Neuronal stem cell (in vitro differentiated cells): ENCODE measurements at places on chromosomes 4 and X.

DNA sequence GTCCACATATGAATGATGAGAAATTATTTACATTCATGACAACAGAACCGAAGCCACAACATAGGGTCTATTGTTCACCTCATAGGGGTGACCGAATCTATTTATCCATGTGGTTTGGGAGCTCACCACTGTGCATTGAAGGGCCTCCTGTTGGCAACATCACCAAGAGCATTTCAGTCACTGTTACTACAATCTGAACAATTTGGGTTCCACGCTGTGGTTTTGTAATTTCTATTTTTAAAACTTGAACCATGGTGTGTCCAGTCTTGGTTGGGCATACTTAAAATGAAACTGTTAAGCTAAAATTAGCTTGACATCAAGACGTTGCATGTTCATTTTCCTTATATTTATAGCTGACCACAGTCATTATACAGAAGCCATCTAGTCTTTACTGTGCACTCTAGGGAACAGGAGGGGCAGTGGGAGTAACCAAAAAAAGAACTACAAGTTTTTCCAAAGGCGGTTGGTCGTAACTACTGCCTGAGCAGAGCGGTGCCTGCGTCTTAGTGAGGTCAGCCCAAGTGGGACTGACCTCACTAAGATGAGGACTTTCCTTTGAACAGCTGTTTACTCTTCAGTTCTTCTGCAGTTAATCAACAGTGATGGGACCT is 192.1 kb downstream of the SPRY1 start:
- no peak for DNase-seq

DNA sequence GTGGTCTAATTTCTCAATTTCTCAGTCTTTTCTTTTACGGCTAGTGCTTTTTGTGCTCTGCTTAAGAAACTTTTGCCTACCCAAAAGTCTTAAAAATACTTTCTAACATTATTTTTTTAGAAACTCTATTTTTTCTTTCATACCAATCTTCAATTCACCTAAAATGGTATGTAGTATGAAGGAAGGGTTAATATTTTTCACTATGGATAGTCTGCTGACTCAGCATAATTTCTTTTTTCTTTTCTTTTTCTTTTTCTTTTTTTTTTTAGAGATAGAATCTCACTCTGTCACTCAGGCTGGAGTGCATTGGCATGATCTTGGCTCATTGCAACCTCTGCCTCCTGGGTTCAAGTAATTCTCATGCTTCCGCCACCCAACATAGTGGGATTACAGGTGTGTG is 34.2 kb upstream of the GYPE start:
- no peak for DNase-seq

DNA sequence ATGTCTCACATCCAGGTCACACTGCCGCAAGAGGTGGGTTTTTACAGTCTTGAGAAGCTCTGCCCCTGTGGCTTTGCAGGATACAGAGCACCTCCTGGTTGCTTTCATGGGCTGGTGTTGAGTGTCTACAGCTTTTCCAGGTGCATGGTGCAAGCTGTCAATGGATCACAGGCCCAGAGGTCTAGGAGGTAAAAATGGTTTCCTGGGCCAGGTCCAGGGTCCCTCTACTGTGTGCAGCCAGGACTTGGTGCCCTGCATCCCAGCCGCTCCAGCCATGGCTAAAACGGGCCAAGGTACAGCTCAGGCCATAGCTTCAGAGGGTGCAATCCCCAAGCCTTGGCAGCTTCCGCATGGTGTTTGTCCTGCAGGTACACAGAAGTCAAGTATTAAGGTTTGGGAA is 434.1 kb upstream of the GALNT7 start:
- DNase-seq: no peak

- no peak for DNase-seq
Measured at GRCh38 chr4:2732526-2732925, 23.6 kb downstream of the TNIP2 start.

DNA sequence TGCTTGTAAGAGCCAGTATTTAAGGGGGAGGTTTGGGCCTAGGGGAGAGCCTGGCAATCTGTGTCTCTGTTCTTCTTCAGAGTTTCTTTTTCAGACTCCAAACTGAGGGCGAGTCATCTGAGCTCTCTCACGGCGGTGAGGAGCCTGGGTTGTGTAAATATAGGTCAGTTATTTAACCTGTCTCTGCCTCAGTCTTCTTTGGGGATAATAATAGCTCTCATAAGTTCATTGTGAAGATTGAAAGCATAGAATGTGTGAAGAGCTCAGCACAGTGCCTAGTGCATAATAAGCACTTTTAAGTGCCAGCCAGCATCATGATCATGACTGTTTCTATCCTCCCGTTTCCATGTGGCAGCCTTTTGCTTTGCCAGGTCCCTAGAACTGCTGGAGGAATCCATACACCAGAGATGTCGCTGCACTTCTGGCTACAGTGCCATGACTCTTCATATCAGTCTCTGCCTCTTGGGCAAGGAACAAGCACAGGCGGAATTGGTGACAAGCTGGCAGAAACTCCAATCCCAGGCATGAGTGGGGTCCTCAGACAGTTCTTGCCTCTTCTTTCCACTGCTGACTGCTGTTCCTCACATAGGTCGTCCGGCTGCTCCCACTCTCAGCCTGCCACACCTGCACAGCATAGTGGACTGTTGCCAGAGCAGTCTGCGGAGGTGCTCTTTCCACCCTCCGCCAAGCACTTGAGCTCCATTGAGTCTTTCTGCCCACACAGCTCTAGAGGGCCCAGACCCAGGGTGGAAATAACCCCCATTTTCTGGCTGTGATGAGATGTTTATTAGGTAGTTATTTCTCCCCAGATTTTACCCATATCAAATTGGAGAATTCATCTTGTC is 103.7 kb upstream of the MAML3 start:
- DNase-seq: no peak

- no peak for DNase-seq
Measured at GRCh38 chrX:18998653-18999052, 14.7 kb upstream of the PHKA2 start.

- no peak for DNase-seq
Measured at GRCh38 chr4:48025005-48025404, 8.4 kb downstream of the NIPAL1 start.

GRCh38 chr4:142110136-142110535 is 473.8 kb downstream of the IL15 start:
- DNase-seq: no peak

- DNase-seq: no peak
Measured at GRCh38 chrX:2373615-2374014, 127.2 kb downstream of the DHRSX start.

DNA sequence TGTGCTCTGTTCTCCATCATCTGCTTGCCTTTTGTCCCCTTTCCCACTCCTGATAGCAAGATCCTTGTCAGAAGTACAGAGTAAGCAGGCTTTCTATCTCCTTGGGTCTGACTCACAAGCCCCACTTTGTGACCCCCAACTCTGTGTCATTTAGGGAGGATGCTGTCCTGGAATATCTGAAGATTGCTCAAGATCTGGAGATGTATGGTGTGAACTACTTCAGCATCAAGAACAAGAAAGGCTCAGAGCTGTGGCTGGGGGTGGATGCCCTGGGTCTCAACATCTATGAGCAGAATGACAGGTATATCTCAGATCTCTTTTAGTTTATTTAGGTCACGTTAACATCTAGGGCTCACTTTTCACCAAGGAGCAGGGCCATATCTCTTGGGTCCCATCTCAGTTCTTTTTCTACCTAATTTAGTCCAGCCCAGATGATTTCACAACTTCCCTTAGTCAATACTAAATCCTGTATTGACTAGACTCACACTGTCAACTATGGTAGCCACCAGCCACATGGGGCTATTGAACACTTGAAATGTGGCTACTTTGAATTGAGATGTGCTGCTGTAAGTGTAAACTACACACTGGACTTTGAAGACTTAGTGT is 64.3 kb downstream of the MSN start:
- DNase-seq: no peak

DNA sequence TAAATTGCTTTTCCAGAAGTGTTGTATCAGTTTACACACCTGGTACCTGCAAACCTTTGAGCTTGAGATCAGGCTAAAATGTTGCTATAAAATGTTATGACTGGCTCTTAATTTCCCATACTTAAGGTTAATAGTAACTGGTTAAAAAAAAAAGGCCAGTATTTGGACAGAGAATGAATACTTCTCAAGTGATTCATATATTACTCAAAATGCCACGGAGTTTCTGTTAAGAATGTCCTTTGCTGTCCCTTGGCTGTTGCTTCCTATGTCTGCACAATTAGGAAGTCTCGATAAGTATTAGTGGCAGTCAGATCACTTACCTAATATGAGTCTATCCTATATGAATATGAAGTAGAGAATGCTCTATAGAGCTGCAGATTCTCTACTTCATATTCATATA is 232.2 kb upstream of the IGFBP7 start:
- no peak for DNase-seq

DNA sequence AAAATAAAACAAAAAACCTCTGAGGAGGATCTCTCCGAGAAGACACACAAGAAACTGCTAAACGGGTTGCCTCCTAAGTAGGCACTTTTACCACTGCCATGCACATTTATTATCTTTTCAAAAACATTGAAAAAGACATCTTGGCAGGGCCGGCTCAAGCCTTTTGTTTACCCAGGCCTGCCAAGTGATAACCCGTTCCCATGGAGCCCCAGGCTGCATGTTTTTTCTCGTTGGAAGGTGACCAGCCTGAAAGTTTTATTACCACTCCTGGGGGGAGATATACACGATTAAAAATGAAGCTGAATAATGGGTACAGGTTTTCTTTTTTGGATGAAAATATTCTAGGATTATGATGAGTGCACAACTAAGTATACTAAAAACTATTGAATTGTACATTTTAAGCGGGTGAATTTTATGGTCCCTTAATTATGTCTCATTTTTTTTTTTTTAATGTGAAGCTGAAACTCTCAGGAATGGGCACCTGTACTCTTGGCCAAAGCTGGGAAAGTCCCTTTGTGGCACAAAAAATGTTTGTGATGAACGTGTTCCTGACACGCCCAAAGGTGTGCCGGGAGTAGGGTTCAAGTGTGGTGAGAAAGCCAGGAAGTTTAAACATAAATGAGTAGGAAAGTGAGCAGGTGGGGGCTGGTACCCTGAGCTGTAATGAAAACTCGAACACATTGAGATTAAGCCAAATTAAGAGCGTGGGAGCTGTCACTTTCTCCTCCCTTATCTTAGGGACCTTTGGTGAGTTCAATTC is 1.5 kb upstream of the MAP7D2 start:
- DNase-seq: no peak

- no peak for DNase-seq
Measured at GRCh38 chr4:173009129-173009823, 159.3 kb upstream of the GALNT7 start.

- DNase-seq: no peak
Measured at GRCh38 chrX:131923614-131924250, 99.4 kb upstream of the STK26 start.

- DNase-seq: no peak
Measured at GRCh38 chr4:38151873-38152272, 191.7 kb downstream of the PTTG2 start.

DNA sequence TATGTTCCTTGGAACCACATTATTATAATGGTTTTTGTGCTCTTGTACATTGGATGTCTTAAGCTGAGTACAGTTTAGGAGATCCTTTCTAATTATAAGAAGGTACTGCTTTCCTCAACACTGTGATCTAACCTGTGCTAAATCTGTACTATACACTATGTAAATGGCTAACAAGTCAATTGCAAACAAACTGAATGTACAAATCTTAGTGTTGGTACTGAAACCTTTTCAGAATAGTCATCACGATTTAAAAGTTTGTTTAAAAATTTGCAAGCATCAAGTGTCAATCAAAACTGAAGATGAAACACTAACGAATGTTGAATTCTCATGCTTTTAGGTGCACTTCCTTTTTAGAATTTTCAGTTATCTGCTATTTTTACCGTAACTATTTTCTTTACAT is 2090.4 kb upstream of the TENM3 start:
- DNase-seq: no peak

- no peak for DNase-seq
Measured at GRCh38 chr4:149951152-149951900, 126.9 kb upstream of the DCLK2 start.

DNA sequence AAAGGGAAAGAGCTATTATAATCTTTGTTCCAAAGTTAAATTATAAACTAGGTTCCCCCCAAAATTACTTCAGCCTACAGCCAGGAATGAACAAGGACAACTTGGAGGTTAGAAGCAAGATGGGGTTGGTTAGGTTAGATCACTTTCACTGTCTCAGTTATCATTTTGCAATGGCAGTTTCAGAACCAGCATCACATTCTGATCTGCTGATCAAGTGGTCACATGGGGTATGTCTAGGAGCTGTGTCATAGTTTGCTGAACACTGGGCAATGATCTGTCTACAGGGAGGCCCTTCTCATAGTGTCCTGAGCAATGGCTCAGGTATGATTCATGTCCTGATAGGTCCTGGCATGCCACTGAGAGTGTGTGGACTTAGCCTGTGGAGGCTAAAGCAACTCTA is 41.6 kb upstream of the XIAP start:
- DNase-seq: no peak

DNA sequence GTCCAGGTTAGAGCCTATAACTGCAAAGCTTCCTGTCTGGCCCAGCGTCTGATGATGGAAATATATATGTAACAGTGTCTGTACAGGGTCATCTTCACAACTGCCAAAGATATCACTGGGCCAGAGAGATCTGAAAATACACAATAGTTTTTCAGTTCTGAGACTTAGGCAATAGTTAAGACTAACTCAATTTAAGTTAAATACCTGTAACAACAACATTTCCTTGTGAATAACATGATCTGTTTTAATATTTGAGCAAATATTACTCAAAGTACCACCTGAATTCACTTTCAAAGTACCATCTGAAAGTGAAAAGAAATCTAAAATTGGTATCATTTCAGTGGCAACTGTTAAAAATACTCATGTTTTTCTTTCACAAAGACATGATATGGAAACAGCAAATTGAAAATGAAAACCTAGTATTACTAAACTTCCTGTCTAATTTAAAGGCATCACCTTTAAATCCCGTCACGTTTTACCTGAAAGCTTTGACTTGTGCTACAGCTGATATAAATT is 9.6 kb downstream of the ZAR1 start:
- DNase-seq: no peak

- no peak for DNase-seq
Measured at GRCh38 chrX:13894888-13895565, 78.1 kb upstream of the GPM6B start.

DNA sequence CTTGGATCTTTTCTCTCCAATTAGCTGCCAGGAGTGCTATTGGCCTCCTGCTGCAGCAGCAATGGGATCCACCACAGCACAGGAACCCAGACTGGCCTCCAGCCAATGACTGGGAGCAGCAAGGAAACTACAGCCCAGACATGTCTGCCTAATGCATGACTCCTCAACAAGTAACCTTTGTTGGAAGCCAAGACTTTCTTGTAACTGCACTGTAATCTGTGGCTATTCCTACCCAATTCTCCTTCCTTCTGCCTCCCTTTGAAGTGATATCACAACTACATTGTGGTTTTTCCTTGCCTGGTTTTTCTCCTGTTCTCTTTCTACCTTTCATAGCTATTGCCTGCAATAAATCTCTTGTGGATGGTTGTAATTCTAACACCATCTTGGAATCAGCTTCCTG is 39.8 kb downstream of the SNCA start:
- no peak for DNase-seq

DNA sequence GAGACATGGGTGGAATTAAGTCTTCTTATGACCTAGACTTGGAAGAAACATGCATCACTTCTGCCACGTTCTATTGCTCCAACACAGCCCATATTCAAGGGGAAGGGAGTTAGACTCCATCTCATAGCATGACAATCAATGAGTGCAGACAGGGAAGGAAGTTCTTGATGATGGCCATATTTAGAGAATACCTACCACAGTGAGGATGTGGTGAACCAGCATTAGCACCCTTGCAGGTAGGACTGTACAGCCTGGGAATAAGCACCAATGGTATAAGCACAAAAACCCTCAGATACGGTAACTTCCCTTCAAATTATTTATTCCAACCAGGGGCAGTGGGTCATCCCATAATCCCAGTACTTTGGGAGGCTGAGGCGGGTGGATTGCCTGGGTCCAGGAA is 29.8 kb downstream of the PAGE2 start:
- no peak for DNase-seq
